ENCODE measurements at places on chromosomes 1 and 21.
A peak's percentile ranks its signal among the peaks of the same experiment; 100 is the strongest.

- no peak for DNase-seq
These were observed 1.6 kb downstream of the AGO4 start for GRCh38 chr1:35809114-35810095.

GRCh38 chr1:210250665-210250997, 18.0 kb downstream of the SERTAD4 start:
- DNase-seq = peak; percentile 54

GRCh38 chr1:67169496-67169895, 3.2 kb downstream of the IL23R start:
- DNase-seq = no peak

DNA sequence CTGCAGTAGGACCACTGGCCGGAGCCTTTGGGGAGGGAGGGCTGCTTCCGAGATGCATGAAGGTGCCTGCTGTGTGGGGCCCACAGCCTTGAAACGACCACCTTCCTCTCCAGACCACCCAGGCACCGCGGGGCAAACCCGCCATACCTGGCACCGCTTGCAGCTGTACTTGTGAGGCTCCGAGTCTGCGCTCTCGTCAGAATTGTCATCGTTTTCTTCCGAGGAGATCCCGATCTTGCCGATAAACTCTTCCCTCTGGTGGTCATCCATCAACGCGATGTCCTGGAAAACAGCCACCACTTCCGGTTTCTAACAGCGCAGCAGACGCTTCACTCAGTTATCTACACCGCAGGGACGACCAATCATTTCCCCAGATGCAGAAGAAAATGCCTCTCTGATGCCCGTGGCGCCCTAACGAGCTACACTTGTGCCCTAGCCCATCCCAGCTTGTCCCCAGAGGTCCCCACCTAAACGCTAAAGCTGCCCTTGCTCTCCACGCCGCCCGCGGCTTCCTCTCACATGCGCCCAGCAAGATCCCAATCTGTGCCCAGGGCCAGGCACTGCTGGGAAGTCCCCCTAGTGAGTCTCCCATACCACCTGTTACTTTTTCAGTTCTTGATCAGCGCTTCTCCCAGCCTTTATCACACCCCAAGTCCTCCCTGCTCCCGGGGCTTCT, 55.0 kb upstream of the RIPK4 start:
- no peak for DNase-seq

- no peak for DNase-seq
These were observed 102.3 kb downstream of the NPHP4 start for GRCh38 chr1:5889901-5890300.

GRCh38 chr1:30270461-30270860, 452.9 kb downstream of the MATN1 start:
- no peak for DNase-seq

GRCh38 chr1:191588905-191589304, 569.4 kb upstream of the RGS18 start:
- DNase-seq = no peak

GRCh38 chr1:207145401-207146058, 41.5 kb downstream of the C4BPA start:
- no peak for DNase-seq

GRCh38 chr1:27203946-27204345, 30.5 kb upstream of the WDTC1 start:
- DNase-seq = peak; percentile 12

DNA sequence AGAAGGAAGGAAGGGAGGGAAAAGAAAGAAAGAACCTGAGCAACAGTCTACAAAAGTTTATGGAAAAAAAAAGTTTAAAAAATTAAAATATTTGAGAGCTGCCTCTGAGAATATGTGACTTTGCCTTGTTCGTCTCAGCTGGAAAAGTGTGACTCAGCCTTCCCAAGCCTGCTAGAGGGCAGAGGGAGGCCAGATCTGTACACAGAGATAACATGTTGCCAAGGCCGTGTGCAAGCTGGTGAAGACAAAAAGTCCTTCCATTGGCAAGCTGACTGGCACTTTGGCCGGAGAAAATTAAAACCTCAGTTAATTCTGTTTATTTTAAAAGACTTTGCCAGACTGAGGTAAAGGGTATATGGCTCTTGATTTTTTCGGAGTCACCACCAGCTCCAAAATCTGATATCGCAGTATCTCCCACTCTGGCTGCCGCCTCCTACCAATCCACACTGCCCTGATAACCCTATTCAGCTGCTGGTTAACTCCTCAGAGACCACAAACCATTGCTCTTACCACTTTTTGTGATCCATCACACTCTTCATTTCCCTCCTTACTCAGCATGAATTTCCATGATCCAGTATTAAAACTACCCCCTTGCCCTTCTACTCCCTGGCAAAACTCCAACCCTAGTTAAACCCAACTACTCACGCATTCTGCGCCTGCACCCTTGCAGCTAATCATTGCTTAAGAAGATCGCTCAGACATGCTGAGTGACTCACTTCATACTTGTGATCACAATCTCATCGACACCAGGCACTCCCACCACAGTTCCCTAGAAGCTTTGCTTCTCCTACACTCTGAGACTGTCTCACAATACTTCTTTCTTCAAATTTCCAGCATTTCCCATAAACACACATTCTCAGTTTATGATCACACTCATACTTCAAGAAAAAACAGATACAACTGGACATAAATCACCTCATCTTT, 5.7 kb upstream of the PPP1R15B start:
- peak; percentile 95 for DNase-seq

DNA sequence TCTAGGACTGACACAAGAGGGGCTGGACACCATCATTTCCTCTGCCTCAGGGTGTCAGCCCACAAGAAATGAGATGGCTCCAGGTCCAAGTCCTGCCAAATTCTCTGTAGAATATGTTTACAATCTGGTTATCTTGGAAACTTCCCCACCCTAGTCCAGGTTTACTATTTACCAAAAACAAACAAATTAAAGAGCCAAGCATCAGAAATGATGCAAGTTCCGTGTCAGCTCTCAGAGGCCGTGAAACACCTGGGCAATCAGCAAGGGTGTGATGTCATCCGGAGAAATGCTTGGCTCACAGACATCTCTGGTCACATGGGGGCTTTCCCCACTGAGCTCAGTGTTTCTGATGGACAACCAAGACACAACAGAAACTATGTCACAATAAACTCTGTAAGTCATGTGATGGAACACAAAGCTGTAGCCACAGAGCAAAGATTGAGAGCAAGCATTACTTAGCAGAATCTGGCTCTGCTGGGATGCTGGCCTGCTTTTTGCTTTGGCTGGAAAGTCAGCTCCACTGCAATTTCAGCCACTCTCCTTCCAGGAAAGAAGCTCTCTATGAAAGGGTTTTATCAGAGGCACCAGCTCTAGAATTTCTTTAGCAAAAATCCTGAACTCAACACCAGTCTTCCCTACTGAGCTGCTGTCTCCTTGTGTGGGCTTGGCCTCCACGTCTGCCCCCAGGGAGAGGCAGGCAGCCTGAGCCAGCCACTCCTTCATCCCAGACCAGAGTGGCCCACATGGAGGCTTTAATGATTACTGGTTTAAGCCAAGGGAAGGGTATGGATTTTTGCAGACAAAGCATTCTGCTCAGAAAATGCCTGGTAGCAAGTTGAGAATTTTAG, 55.9 kb downstream of the NENF start:
- DNase-seq = peak; percentile 28

GRCh38 chr1:91684481-91685196, 184.0 kb downstream of the CDC7 start:
- no peak for DNase-seq

- peak; percentile 47 for DNase-seq
These were observed 115.3 kb upstream of the FMN2 start for GRCh38 chr1:239976130-239976968.

DNA sequence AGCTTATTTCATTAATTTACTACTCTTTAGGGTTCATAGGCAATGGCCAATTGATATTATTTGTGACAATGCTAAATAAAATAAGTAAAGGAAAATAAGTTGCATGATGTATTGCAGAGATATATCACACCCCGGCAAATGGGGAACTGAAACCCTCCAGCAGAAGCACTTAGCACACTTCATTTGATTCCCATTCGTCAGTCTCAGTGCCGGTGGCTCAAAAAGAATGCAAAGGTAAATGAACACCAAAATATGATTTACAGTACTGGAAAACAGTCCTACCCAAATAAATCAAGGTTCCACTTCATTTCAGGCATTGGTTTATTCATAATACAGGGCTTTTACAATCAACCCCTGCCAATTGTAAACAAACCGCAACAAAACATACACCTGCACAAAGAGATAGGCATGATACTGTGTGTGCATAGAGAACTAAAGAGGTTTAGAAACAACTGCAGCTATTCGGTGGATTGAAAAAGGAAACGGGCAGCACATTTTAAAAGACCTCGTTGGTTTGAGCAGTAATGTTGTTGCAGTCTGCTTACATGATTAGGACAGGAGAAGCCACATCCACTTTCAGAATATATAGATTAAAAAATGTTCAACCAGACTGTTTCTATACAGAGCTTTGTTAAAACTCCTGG, 1019.2 kb downstream of the TTLL7 start:
- DNase-seq = no peak

- no peak for DNase-seq
These were observed 59.1 kb downstream of the LACTBL1 start for GRCh38 chr1:22913421-22914141.

- no peak for DNase-seq
These were observed 1.4 kb downstream of the SH3BGRL3 start for GRCh38 chr1:26281091-26281958.

DNA sequence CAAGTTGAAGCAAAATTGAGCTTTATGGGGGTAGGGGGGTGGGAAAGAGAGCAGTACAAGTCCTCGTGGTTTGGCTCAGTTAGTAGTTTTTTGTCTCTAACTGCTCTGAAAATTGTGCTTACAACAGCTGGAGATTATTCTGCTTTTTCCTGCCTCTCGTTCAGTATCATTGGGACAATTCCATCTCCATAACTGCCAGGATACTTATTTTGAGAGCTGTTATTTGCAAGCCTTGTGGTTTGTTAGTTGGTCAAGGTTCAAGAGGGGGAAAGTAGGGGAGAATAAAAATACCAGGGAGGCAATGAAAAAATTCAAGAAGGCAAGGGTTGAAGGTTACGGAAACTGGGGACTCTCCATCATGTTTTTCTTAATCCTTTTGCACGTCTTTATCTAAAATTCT, 811.8 kb upstream of the ADGRL2 start:
- no peak for DNase-seq

- peak; percentile 47 for DNase-seq
These were observed 34.9 kb downstream of the AHDC1 start for GRCh38 chr1:27569088-27569460.

GRCh38 chr1:217562229-217562878, 68.5 kb downstream of the GPATCH2 start:
- DNase-seq = peak; percentile 76

- DNase-seq = peak; percentile 82
These were observed 336.0 kb upstream of the NR5A2 start for GRCh38 chr1:199691540-199691939.

- DNase-seq = no peak
These were observed 104.7 kb downstream of the CASZ1 start for GRCh38 chr1:10691740-10692125.

GRCh38 chr1:166703726-166704462, 135.4 kb upstream of the POGK start:
- no peak for DNase-seq

DNA sequence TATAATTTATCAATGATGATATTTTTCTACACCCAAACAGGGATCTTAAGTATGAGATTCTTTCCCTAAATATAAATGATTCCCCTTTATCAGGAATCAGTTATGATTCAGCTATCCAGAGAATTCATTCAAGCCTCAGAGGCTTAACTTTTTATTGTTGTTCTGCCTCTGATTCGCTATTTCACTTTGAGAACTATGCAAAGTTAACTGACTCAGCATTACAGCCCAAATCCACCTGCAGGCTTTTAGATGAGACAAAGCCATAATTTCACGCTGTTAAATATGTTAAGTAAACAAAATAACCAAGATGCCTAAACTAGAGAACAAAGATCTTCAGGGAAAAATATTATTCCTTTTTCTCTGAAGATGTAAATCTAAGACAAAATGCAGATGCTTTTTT, 8.5 kb downstream of the SCYL3 start:
- peak; percentile 45 for DNase-seq

DNA sequence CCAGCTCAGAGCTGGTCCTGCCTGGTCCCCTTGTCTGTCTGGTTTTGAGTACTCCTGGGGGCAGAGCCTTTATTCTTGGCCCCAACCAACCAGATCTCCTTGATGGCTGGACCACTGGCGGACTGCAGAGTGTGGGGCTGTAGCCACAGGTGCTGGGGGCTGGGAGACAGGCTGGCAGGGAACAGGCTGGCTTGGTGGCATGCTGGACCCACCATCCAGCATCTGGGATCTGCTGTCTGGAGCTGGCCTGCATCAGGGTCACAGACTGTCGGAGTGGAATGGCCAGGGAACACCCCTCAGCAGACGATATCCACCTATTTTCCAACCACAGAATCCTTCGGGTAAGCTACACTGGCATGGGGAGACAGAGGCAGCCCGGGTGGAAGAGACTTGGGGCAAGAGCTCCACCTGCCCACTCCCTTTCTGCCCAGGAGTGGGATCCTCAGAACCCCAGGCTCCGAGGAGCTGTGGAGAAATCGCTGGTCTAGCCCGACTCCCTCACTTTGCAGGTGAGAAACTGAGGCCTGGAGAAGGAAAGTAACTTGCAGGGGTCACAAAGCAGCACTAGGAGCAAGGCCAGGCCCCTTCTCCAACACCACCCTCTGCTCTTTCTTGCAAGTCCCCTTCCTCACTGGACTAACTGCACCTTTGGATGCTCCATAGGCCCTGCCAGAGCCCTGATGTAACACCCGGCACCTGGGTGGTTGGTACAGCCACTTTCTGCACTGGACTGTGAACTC, 40.6 kb downstream of the TNNT2 start:
- no peak for DNase-seq

GRCh38 chr1:210676539-210676938, 347.8 kb downstream of the HHAT start:
- no peak for DNase-seq

DNA sequence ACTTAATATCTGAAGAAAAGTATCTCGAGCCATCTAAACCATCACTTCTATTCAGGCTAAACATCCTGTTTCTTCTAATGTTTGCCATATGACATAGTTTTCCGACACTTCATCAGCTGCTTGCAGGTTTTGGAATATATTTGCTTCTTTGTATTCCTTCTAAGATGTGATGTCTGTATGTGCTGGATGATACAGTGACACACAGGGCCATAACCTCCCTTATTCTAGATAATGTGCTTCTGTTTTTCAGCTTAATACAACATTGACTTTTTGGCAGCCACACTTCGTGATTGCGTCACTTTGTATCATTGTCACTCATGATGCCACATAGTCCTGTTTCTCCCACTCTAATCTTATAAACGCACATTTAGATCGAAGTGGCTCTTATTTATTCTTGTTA, 156.3 kb downstream of the CRB1 start:
- DNase-seq = peak; percentile 53

DNA sequence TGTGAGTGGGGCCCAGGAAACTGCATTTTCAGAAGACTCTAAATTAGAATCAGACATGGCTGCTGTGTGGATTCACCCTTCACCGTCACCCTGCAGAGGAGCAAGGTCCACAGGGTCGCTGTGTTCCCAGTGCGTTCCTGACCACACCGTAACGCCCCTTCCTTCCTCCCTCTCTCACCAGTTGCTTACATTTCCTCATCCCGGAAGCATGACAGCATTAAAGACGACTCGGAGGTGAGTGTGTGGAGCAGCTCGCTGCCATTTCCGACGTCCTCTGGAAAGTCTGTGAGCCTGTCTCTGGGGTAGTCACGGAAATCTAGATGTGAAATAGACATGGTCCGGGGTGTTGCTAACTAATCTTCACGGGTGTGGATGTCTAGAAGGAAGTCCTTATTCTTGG, 45.9 kb downstream of the FAAP20 start:
- no peak for DNase-seq
